Activated CD4-positive, alpha-beta T cell treated with anti-CD3 and anti-CD28 coated beads for 36 hours (primary cell): ENCODE measurements at places on chromosomes 11 and 22.

DNA sequence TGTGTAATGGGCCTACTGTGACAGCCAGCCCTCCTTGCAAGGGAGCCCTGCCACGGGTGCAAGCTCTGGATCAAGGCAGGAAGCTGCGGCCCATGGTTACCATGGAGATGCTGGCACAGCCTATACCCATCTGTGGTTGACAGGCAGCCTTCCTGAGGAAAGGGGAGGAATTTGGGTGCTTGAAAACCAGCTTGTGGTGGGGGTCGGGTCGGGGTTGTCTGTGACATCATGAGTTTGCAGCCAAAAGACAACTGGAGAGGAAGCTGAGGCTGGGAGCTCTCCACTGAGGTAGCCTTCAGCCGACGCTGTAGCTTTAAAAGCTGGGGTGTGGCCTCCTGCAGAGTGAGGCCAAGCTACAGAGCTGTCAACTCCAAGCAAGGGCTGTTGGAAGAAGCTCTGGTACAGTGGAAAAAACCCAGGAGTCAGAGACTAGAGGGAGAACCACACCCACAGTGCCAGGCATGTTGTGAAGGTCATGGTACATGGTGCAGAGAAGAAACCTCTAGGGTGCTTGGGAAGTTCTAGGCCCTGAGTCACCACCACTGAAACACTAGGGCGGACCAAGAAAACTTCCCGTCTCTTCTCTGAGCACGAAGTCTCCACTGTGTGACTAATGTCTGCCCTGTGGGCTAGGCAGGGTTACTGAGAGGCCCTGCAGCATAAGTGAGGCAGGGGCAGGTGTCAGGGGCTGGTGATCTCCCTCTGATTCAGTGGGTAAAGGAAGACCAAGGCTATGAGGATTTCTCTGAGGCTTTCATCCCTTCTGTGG, 10.8 kb upstream of the LDHA start:
- DNase-seq: peak; percentile 89

DNA sequence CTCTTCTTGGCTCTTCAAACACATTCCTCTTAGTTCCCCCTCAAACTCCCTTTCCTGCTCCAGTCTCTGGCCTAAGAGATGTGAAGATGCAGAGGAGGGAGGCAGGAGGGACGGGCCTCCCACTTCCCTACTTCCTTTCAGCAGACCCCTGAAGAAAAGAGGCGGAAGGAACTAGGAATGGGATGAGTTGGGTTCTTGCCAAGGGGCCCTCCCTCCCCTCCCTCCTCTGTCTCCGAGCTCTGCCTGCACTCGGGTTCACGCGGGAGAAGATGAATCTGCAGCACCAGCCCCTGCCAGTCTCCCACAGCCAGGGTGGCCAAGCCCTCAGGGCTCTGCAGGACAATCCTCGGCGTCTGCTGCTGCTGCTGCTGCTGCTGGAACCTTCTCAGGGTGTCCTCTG, 24.3 kb upstream of the PKNOX2 start:
- DNase-seq: no peak

- DNase-seq: no peak
Observed at GRCh38 chr11:117878314-117878938, 2.0 kb upstream of the FXYD6 start.

DNA sequence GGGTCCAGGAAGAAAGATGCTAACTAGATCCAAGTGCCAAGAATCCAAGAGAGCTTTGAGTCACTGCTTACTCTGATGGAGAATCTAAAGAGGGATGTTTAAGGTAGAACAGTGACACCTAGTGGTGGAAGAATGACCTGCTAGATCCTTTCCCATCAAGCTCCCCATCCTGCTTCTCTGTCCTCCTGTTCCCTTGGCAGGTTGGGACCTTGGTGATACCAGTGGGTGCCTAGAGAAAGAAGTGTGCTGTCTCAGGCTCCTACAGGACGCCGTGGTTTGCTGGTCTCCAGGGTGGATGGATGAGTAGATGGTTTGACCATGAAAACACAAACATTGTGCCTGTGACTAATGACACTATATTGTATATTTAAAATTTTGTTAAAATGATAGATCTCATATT, 383.7 kb downstream of the TMEM135 start:
- peak; percentile 13 for DNase-seq

GRCh38 chr22:44446483-44446882, 51.5 kb downstream of the RTL6 start:
- no peak for DNase-seq

DNA sequence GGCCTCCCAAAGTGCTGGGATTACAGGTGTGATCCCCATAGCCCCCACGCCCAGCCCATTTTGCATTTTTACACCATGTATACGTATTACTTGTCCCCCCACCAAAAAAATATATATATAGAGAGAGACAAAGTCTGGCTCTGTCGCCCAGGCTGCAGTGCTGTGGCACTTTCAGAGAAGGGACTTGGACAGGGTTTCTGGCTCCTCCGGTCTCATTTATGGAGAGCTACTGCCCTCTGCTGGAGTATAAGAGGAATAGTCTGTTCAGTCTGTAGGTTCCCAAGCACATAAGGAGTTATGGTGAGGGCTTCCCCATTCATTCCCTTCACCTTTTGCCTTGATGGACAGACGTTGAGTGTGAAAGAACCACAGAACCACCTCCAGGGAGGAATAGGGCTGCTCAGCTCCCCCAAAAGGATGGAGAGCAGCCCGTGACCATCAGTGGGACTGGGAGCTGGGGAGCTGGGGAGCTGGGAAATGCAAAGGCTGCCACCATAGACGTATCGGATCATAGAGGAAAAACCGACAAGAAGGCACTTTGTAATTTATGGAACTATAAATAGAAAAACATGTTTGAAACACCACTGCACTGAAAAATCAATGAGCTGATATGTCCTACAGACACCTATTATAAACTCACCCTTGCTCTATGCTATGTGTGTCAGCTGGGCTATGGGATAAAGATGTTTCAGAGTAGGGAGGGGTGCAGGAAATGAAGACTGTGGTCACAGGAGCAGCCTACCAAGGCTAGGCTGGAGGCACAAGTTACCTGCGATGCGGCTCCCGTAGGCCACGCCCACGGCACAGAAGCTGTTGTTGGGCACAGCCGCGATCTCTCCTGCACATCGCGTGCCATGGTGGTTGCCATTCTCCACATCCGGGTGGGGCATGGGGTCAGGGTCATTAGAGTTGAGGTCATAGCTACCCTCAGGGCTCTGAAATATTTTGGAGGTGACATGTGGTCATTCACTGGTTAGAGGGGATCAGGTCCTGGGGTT, 5.2 kb downstream of the PCSK7 start:
- peak; percentile 59 for DNase-seq

GRCh38 chr11:34682825-34683224, 61.9 kb downstream of the EHF start:
- DNase-seq: no peak

DNA sequence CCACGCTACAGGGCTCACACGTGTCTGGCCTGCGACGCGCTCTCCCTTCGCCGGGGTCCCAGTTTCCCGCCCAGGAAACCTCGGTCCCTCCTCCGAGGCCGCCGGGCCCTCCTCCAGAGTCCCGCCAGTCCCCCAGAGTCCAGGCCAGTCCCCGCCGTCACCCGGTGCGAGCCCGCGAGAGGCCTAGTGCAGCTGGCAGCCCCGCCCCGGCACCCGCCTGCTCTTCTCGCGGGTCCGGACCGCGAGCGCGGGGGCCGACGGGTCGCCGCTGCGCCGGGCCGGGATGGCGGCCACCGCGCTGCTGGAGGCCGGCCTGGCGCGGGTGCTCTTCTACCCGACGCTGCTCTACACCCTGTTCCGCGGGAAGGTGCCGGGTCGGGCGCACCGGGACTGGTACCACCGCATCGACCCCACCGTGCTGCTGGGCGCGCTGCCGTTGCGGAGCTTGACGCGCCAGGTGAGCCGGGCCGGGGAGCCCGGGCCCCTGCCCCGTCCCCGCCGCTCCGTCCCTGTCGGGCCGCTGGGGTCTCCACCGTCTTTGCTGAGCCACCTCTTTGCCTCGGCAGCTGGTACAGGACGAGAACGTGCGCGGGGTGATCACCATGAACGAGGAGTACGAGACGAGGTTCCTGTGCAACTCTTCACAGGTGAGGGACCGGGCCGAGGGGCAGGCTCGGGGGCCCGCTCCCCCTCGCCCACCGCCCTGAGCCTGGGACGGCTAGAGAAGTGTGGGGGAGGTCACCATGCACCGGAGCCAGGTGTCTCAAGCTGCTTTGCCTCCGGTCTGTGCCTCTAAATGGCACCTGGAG, at the start of gene PTPMT1:
TSS of gene PTPMT1 (plus strand) at position 260 of the 809 bp plus-strand sequence. CDS start at position 284, 24 bp downstream.
- peak; percentile 85 for DNase-seq

GRCh38 chr11:20351136-20351535, 12.4 kb upstream of the HTATIP2 start:
- DNase-seq: no peak

DNA sequence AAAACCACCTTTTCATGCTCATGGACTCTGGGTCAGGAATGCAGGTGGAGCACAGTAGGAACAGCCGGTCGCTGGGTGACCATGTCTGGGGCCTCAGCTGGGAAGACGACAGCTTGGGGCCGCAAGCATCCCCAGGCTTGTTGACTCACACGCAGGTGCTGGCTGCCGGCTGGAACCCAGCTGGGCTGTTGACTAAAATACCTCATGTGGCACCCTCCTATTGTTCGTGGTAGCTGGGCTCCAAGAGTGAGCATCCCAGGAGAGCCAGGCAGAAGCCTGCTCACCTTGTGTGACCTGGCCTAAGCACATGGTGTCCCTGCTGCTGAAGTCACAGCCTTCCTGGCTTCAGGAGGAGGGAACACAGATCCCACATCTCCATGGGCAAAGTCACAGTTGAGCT, 9.4 kb downstream of the DPP3 start:
- no peak for DNase-seq

DNA sequence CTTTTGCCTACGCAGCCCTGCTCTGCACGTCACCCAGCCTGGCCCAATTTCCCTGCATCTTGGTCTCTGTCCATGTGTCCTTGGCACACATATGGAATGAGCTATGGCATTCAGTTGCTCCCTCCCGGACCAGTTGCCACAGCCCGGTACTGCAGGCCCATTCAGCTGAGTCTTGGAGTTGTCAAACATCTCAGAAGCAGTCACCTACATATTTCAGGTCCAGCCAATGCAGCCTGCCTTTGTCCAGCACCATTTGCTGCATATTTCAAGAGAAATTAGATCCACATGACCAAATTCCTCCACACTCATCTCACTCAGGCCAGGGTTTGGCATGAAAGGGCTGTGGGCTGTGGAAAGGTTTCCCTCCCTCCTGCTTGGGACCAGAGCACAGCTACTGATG, 76.8 kb downstream of the MN1 start:
- DNase-seq: no peak

DNA sequence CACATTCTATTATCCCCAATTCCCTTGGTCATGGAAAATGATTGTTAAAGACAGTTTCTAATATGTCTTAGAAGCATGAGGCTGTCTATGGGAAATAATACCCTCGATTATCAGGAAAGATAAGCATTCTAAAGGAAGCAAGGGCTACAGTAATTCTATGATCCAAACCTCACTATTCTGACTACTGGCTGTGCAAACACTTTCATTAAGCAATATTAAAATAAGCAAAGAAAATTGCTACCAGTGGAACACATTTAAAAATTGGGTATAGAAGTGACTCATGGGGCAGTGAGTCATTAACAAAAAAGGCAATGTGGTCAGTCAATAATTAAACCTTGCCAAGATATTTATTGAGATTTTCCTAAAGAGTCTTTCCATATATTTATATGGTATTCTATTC, 1415.2 kb upstream of the TENM4 start:
- no peak for DNase-seq

GRCh38 chr22:28429711-28430110, 249.9 kb downstream of the TTC28 start:
- DNase-seq: no peak

GRCh38 chr11:95330302-95330701, 99.3 kb upstream of the SESN3 start:
- DNase-seq: no peak

GRCh38 chr11:69559181-69559580, 77.7 kb downstream of the LINC01488 start:
- DNase-seq: no peak

DNA sequence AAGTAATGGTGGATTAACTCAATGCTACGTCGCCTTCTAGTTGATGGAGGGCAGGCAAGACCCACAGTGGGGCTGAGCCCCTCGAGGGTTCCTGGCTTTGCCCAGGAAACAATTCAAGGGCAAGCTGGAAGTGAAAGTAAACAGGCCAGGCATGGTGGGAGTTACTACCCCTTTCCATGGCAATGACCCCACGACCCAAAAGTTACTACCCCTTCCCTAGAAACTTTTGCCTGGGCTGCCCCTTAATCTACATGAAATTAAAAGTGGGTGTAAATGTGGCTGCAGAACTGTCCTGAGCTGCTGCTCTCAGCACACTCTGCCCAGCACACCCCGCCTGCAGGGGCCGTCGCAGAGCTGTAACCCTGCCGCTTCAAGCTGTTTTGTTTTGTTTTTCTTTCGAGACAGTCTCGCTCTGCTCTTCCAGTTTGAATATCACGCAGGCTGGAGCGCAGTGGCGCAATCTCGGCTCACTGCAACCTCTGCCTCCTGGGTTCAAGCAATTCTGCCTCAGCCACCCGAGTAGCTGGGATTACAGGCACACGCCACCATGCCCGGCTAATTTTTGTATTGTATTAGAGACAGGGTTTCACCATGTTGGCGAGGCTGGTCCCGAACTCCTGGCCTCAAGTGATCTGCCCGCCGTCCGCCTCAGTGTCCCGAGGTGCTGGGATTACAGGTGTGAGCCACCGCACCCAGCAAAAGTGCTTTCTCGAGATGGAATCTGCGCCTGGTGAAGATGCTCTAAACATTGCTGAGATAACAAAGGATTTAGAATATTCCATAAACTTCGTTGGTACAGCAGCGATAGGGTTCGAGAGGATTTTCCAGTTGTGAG, 5.9 kb upstream of the RNH1 start:
- DNase-seq: no peak

DNA sequence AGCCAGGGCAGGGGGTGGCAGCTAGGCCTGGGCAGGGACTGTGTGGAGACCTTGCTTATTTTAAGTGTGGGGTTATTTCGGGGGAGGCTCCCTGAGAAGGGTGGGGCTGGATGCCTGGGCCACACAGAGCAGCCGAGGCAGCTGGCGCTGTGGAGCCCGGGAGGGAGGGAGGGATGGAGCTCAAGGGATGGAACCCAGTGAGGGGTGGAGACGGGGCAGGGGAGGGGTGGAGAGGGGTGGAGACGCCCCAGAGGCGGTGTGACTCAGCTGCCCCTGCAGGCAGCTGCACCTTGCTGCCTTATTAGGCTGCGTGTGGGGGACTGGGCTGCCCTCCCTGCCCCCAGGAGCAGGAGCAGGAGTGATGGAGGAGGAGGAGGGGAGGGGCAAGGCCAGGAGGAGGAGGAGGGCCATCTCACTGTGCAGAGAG, 9.8 kb upstream of the TSSC4 start:
- no peak for DNase-seq

DNA sequence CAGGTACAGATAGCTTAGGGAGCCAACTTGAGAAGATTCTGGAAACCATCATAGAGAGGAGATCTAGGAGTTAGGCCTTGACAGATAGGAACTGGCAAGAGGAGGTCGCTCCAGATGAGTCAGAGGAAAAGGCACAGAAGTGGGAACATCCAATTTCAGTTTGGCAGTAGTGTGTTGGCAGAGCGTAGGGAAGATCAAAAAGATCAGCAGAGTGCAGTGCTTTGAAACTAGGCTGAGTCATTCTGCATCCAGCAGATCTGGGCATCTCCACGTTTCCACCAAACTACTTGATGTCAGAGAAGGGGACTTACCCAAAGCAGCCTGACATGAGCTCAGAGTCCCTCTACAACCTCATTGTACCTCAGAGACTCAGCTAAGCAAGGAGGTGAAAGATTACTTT, 58.5 kb downstream of the GAB4 start:
- peak; percentile 57 for DNase-seq
